Activated naive CD4-positive, alpha-beta T cell treated with anti-CD3 and anti-CD28 coated beads for 36 hours (primary cell): ENCODE measurements at places on chromosomes 2 and 18.

GRCh38 chr2:64019975-64020528, 824 bp upstream of the VPS54 start:
- peaks cover 34% of the 10 kb centered on the region for H3K4me1 ChIP-seq
- H3K4me3 ChIP-seq: peak overlapping the region; percentile 95
- H3K27ac ChIP-seq: peak overlapping the region; percentile 94
- DNase-seq: no peak

- peaks cover 72% of the 10 kb centered on the region for H3K4me1 ChIP-seq
- peaks cover 7% of the 10 kb centered on the region for H3K36me3 ChIP-seq
- DNase-seq: no peak
- peak overlapping the region; percentile 91 for H3K27ac ChIP-seq
These were observed 30.5 kb downstream of the HPCAL1 start for GRCh38 chr2:10333247-10333613.

GRCh38 chr18:23105581-23106219, 29.6 kb upstream of the CABLES1 start:
- peaks cover 3% of the 10 kb centered on the region for H3K4me1 ChIP-seq
- H3K36me3 ChIP-seq: no peaks in the 10 kb centered on the region
- no peak for DNase-seq
- H3K4me3 ChIP-seq: no peak overlapping the region

GRCh38 chr2:49044350-49045079, 109.8 kb downstream of the FSHR start:
- no peak overlapping the region for H3K27ac ChIP-seq
- no peak for DNase-seq
- H3K4me3 ChIP-seq: no peak overlapping the region

- H3K27ac ChIP-seq: no peak overlapping the region
- no peak overlapping the region for H3K4me3 ChIP-seq
- H3K27me3 ChIP-seq: no peaks in the 10 kb centered on the region
- no peak for DNase-seq
- H3K36me3 ChIP-seq: no peaks in the 10 kb centered on the region
- H3K4me1 ChIP-seq: peaks cover 3% of the 10 kb centered on the region
These were observed 324.3 kb upstream of the PKDCC start for GRCh38 chr2:41723526-41723925.

- DNase-seq: no peak
- no peak overlapping the region for H3K4me3 ChIP-seq
- no peaks in the 10 kb centered on the region for H3K36me3 ChIP-seq
These were observed 199.1 kb downstream of the ZFP36L2 start for GRCh38 chr2:43027097-43027873.

DNA sequence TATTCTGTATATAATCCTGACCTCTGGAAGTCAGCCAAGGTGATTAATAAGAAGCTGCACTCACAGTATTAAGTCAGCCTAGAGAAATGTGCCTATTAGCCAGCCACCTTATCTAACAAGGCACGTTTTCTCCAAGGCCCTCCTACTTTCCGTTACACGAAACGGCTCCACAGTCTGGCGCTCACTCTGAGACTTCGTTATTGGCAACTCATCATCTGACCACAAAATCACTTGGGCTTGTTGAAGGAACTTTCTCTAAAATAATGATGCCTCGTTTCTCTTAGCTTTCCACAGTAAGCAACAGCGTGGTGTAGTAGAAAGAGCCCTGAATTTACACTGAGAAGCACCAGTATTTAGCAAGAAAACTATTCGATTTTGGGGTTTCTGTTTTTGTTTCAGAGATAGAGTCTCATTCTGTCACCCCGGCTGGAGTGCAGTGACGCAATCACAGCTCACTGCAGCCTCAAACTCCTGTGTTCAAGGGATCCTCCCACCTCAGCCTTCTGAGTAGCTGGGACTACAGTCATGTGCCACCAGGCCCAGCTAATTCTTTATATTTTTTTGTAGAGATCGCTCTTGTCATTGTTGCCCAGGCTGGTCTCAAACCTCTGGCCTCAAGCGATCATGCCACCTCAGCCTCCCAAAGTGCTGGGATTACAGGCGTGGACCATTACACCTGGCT, 53.6 kb upstream of the SLC14A1 start:
- peaks cover 61% of the 10 kb centered on the region for H3K4me1 ChIP-seq
- H3K4me3 ChIP-seq: peak overlapping the region; percentile 56
- no peaks in the 10 kb centered on the region for H3K27me3 ChIP-seq
- DNase-seq: peak; percentile 76
- H3K36me3 ChIP-seq: no peaks in the 10 kb centered on the region

DNA sequence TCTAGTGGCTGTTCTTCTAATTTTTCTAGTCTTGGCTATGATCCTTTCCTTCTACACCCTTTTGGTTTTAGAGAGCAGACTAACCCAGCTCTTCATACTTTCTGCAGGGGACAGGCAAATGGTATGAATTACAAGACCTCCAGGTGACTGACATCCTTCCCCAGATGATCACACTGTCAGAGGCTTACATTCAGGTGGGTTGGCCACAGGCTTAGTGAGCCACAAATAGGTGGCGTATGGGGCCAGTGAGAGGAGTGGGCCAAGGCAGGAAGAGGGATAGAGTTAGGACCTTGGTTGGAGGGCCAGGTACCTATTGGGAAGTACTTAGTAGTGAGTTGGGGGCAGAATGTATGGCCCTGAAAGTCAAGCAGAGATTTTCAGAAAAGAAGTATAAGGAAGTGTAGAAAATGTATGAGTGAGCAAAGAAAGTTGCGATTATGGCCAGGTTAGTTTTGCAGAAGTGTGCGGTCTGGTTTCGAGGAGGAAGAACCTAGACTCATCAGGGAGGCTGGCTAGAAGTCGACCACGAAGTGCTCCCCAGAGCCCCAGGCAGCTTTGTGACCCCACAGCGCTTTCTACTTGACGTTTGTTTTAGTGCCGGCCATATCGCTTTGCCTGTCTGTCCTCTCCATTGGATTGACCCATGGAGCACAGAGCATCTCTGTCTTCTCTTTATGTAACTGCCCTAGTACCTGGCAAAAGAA, 20.0 kb downstream of the SFTPB start:
- H3K27me3 ChIP-seq: no peaks in the 10 kb centered on the region
- H3K4me3 ChIP-seq: no peak overlapping the region
- H3K4me1 ChIP-seq: no peaks in the 10 kb centered on the region
- peaks cover 55% of the 10 kb centered on the region for H3K36me3 ChIP-seq
- DNase-seq: no peak
- no peak overlapping the region for H3K27ac ChIP-seq

GRCh38 chr18:49854681-49855080, 41.3 kb upstream of the ACAA2 start:
- H3K36me3 ChIP-seq: no peaks in the 10 kb centered on the region
- no peaks in the 10 kb centered on the region for H3K4me1 ChIP-seq
- no peak for DNase-seq

- peaks cover 21% of the 10 kb centered on the region for H3K4me1 ChIP-seq
- peaks cover 13% of the 10 kb centered on the region for H3K36me3 ChIP-seq
- no peak within 1 kb of the TSS for H3K27ac ChIP-seq
These were observed at the start of gene GPR75 for GRCh38 chr2:53859206-53860181. TSS of gene GPR75 (minus strand) at chr2:53859967. CDS start at chr2:53854756, 5,211 bp downstream.
